ENCODE measurements at places on chromosomes 5 and 9.

- DNase-seq: no peak
Observed at GRCh38 chr9:88310310-88310980, 77.8 kb upstream of the SPIN1 start.

- DNase-seq: no peak
Observed at GRCh38 chr9:107542411-107543157, 53.0 kb upstream of the KLF4 start.

- DNase-seq: no peak
Observed at GRCh38 chr5:138980441-138980840, 105.3 kb upstream of the LRRTM2 start.

GRCh38 chr9:136347472-136348256 lies 15.9 kb downstream of the DNLZ start:
- DNase-seq: no peak

- no peak for DNase-seq
Observed at GRCh38 chr9:124342776-124343485, 72.3 kb downstream of the PSMB7 start.

- no peak for DNase-seq
Observed at GRCh38 chr9:104776797-104777196, 12.9 kb downstream of the NIPSNAP3B start.

DNA sequence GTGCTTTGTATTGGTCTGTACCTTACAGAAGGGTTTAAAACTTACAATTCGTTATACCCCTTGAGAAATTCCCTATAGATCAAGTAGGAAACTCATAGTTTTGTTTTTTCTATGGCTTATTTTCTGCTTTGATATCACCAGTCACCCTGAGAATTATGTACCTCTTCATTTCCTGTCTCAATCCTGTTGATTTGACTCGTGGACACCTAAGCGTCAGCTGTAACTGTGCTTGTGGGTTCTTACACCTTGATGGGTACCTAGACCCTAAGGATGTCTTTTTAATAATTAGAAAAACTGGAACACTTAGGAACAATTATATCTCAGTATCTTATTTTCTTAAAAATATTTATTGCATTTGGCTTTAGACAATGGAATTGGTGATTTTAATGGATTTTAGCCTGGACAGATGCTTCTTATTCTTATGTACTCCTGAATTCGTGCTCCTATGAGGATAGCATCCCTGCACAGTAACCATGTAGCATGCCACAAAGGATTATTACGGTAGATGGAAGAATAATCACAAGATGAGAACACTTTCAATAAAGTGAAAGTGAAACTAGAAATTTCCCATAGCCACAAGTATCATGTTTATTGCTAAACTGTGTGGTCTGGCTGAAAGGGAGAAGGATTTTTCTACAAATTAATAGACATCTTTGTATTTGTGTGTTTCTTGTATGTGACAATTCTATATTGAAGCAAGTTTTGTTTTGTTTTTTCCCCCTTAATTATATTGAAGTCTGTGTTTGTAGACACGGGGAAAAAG lies 1920.3 kb upstream of the WWC1 start:
- DNase-seq: no peak

GRCh38 chr5:151497391-151498002 lies 50.1 kb downstream of the SLC36A1 start:
- no peak for DNase-seq

DNA sequence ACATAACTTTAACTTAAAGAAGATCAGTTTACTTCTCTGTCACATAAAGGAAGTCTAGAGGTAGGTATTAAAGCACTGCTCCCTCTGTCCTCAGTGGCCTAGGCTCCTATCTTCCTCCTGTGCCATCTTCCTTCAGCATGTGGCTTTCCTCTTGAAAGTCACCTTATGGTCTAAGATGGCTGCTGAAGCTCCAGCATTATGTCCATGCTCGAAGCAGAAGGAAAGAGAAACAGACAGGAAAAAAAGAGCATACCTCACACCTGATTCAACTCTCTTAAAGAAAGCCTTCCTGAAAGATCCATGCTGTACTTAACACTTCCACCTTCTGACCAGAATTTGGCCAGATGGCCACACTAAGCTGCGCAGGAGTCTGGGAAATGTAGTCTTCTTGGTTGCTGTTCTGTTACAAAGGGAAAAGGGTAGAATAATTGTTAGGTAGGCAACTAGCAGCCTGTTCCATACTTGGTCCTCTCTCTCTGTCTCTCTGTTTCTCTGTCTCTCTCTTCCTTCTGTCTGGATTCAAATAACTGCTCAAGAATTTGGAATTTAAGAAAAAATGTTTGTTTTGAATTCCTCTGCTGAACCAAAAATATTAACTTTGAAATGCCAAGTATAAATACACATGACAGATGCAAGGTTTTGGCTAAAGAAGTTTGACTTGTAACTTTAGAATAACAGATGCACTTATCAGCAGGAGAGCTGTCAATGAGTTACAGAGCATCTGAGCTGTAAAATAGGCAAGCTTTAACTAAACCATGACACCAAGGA lies 16.0 kb downstream of the TMEM174 start:
- no peak for DNase-seq

DNA sequence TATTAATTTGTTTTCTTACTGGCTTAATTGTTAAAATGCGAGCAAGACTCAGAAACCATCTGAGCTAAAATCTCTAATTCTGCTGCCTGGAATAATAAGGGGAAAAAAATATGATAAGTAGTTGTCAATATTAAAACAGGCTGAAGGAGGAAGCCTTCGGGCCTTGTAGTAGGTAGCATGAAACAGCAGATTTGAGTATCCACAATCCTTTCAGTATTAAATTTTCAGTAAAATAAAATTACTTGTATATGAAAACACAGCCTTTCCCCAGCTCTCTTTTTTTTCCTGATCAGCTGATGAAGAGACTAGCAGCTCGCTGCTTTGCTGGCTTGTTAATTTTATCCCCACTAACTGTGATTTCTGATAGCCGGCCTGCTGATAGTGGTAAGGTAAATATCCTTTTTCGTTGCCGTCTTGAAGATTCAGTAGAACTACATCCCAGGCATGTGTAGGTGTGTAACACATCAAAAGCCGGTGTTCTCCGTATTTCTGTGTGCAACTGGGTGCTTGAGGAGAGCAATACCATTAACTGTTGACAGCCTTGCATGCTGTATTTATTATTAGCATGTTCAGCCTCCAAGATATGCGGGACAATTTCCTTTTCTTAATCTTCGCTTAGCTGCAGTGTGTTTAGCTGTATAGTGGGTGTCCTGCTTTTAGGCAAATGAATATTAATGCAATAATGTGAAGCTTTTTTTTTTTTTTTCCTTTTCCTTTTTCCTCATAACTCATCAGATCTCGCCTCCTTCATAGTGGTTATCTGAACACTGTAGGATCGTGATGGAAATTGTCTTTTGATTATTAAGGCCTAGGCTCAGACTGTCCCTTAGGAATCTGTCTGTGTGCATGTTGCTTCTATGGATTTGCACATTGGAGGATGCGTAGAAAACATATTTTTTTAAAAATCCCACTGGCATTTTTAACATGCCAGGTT lies 144.6 kb downstream of the SMARCA2 start:
- no peak for DNase-seq

DNA sequence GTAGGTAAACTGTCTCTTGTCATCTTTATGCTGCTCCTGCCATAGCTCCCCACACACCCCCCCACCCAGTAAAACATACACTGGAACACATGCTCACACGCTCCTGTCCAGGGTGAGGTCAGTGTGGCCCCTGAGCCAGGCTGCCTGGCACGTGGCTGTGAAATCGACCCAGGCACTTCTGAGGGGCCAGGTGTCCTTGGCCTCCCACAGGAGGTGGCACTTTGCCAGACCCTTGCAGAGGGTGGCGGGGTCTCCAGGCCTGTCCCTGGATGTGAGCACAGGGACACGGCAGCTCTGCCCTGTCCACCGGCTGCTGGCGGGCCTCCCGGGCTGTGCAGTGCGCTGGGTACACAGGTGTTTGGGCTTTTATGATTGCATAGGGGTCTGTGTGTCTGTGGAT lies 10.0 kb upstream of the CRB2 start:
- DNase-seq: no peak

- DNase-seq: no peak
Observed at GRCh38 chr9:115114546-115114945, 3.4 kb downstream of the TNC start.

DNA sequence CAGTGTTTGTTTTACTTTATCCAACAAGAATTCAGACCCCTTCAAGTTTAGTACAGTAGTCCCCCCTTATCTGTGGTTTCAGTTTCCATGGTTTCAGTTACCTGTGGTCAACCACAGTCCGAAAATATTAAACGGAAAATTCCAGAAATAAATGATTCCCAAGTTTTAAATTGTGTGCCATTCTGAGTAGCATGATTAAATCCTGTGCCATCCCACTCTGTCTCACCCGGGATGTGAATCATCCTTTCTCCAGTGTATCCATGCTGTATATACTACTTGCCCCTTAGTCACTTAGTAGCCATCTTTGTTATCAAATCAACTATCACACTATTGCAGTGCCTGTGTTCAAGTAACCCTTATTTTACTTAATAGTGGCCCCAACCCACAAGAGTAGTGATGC lies 153.8 kb upstream of the RASA1 start:
- no peak for DNase-seq

- no peak for DNase-seq
Observed at GRCh38 chr9:107153336-107153735, 129.7 kb upstream of the RAD23B start.

GRCh38 chr9:33315371-33315770 lies 25.1 kb downstream of the NFX1 start:
- DNase-seq: no peak

GRCh38 chr5:93163010-93163663 lies 417.9 kb downstream of the NR2F1-AS1 start:
- no peak for DNase-seq

DNA sequence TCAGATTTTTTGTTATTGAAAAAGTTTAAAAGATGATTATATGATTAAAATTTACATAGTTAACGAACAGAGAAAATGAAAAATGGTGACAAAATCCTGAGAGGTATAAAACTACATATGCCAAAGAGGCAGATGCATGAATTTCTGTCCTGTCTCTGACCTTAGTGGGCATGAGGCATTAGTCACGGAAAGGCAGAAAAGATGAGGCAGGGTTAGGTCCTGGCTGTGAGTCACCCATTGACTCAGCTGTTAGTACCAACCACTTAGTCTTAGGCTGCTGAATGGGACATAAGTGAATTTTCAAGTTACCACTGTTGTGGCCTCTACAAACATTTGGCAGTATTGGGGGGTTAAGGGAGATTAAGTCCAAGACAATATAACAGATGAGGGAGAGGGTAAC lies 33.1 kb downstream of the RASA1 start:
- peak; percentile 9 for DNase-seq

- no peak for DNase-seq
Observed at GRCh38 chr5:117892360-117892759, 1096.0 kb downstream of the DTWD2 start.

DNA sequence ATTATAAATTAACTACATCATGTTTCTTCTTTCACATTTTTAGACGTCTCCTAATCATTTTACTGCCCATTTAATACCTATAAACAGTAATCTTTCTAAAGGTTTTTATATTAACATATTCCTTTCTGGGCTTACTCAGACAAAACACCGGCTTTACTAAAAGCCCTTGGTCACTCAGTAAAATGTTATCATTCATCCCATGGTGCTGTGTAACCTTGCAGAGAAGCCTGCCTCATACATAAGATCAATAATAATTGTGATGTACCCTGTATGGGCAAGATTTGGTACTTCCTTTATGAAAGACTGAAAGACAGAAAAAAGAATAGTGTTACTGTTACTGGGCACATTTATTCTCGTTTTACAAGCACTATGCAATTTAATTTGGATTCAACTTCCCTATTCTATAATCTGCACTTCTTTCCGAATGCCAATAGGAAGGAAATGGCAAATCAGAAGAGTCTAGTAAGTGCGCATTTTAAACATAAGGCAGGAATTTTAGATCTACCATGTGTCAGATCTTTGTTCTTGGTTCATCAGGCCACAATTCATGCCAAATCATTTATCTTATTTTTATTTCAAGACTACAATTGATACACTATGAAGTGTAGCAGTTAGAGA lies 522.2 kb downstream of the CSNK1G3 start:
- no peak for DNase-seq

- DNase-seq: no peak
Observed at GRCh38 chr5:66793049-66793448, 196.9 kb downstream of the MAST4 start.

- no peak for DNase-seq
Observed at GRCh38 chr5:133941456-133942196, 26.8 kb downstream of the C5orf15 start.

GRCh38 chr5:40781843-40782409 lies 16.2 kb downstream of the PRKAA1 start:
- no peak for DNase-seq

GRCh38 chr9:6484210-6484609 lies 71.2 kb downstream of the UHRF2 start:
- DNase-seq: no peak

DNA sequence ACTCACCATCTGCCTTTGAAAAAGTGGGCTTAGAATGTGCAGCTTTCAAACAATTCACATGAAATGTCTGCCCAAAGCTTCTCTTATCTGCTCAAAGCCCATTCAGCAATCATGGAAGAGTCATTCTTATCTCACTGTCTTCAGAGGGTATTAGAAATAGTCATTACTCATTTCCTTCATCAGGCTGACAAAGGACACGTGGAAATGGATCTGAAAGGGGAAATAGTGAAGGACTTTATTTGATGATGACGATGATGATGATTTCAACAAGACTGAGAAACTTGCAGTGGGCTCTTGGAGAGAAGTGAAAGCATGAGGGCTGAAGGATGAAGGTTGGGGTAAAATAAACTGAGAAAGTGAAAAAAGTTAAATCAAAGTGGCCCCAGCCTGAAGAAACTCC lies 194.3 kb downstream of the SMARCA2 start:
- no peak for DNase-seq

DNA sequence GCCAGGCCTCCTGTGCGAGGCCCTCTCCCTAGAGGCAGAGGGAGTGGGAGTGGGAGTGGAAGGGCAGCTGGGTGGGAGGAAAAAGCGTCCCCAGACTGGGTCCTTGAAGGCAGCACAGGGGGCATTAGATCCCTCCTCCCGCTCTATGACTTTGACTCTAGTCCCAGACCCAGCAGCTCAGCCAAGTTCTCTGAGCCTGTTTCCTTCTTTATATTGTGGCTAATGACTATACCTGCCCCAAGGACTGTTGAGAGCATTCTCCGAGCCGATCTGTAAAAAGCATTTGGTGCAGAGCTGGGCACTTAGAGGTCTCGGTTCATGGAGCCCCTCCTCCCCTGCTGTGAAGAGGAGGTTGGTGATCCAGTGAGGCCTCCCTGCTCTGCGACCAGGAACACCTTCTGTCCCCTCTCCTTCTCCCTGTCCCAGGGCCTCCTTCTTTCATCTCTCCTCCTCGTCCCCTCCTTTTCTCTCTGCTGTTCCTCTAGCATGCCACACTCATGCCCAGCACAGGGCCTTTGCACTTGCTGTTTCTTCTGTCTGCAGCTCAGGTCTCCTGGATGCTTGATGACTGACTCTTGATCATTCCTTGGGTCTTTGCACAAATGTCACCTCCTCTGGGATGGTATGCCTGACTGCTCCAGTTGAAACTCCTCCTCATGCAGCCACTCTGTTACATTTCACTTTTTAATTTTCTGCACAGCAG lies 23.4 kb upstream of the PSD2 start:
- DNase-seq: no peak

DNA sequence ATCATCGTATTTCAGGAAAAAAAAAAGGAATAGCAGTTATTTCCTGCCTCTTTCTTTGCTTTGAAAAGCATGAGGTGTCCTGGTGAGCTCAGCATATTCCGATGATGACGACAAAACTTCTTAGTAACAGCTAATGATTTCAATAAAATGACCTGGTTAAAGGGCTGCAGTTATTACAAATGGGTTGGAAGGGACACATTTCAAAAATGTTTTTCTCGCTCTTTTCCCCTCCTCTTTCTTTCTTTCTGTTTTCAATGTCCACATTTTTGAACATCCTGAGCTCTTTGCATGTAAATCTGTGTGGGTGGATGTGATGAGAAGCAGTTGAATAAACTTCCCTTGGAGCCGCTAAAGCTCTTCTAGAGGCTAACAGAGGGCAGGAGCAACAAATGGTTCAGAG lies 186.8 kb upstream of the SLC27A6 start:
- no peak for DNase-seq

Measured in HEK293T (cell line).